ENCODE measurements at places on chromosomes 2 and 18.

GRCh38 chr2:125386074-125386473 lies 1269.9 kb upstream of the GYPC start:
- no peak for DNase-seq

DNA sequence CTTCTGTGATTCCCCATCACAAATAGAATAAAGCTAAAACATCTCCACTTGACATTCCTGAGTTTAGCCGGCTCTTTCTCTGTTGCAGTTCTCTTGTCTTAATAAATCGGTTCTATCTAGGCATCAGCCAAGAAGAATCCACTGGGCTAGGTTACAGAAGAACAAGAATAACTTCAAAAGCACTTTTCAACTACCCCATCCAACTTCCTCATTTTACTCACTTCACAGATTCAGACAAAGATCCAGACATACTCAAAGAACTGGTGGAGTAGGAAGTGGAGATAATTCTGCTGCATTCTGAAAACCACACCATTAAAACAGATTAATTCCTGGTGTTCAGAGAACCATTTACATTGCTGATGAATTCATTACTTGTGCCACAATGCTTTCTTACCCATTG lies 9.6 kb upstream of the ALPK2 start:
- no peak for DNase-seq

- DNase-seq: no peak
Measured at GRCh38 chr2:145360129-145360790, 840.3 kb upstream of the ZEB2 start.

DNA sequence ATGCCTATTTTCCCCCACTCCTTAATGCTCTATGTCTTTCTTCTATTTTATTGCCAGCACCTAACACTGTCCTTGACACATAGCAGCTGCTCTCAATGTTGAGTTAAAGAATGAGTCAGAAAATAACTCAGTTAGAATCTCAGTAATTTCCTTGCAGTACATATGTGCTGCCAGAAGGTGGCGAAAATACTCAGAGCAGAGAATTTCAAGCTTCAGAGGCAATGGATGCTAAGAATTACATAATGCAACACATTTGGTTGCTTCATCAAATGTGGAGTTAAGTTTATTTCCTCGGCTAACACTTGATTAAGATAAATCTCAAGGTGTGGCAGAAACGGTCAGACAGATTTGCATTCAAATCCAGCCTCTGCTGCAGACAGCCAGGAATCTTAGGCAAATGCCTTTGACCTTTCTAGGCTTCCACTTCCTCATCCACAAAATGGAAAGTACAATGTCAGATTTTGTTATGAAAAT lies 105.6 kb downstream of the VSNL1 start:
- DNase-seq: peak; percentile 39

DNA sequence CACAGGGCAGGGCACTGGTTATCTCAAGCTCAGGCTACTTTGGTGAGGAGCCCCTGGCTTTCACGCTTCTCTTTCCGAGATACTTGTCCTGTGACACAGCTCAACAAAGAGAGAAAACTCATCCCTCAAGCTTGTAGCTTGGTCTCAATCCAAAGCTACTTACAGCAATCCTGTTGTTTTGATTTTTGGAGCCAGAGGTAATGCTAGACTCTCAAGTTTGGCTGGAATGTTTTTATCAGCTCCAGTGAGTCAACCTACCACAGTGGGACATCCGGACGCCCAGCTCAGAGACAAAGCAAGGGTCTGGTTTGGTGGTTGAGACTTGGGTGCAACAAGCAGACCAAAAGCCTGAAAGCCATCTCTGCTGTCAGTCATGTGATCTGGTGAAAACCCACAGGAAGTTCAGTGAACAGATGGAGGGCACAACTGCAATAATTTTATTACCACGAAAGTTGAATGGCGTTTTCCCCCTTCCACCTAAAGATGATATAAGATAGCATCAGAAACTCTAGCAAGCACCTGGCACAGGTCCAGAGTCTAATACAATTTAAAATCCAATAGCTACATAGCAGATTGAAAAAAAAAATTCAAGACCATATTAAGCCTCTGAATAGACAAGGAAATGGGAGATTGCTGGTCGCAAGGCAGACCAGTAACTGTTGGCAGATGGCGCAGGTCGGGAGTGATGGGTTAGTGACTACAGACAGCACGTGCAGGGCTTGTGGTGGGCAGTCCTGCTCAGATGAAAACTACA lies 102.3 kb upstream of the SMAD7 start:
- DNase-seq: peak; percentile 45

DNA sequence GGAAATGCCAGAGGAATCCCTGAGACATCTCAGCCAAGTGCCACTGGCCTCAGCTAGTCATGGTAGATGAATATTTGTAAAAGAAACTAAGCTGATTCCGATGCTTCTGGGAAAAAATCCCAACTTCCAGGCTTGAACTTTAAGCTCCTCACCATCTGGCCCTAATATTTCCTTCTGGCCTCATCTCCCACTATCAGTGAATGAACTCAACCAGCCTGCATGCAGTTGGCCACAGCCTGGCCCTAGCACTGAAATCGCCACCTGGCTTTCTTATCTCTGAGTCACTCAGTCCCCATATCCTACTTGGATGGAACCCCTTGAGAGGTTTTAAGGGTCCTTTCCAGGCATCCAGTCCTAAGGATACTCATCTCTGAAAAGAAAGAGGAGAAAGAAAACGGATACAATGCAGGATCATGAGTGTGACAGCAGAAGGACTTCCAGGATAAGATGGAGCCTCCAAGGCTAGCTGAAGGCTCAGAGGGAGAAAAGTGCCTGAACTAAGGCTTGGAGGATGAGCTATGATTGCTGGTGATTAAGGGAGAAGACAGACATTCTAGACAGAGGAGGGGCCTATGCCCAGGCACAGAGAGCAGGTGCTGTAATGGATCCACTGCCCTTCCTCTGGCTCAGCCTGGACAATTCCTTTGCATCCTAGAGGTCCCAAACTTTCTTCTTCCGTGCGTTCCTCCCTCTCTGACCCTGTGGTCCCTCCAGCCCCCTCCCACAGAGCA lies 141.5 kb upstream of the MYCN start:
- no peak for DNase-seq

DNA sequence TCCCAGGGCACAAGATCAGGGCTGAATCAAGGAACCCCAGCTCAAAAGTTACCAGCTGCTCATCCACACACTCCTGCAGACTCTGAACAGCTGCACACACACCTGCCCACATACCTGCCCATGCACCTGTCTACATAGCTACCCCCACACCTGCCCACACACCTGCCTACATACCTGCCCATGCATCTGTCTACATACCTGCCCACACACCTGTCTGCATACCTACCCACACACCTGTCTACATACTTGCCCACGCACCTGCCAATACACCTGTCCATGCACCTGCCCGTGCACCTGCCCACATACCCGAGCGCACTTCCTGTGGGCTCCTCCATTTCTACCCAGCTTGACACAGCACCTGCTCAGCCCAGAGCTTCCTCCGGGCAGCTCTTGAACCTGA lies 122.8 kb upstream of the AGAP1 start:
- DNase-seq: no peak

DNA sequence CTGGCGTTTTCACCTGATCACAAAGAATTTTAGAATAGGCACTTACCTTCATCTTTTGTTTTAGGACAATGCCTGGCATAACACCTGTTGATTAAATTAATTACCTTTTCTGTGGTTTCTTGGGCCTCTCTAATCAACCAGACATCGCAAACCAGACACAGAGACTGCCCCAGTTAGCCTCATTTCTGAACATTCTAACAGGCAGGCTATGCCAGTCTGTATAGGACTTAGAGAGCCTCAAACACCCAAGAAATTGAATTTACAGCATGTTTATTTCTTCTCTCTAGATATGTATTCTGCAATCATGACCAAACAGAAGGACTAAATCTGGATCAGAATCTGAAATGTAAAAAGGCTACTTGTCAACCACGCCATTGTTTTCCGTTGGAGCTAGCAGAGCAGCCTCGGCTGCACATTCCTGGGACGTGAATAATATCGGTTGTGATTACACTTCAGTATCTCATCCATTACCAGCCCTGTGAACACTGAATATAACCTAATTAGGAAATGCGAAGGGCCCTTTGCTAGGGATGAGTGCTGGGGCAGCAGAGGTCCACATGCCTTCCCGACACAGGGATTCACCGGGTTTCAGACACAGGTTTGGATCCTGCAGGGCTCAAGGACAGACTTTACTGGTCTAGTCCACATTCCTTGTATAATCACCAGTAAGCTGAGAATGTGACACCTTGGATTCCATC lies 17.5 kb upstream of the CDC42EP3 start:
- no peak for DNase-seq

DNA sequence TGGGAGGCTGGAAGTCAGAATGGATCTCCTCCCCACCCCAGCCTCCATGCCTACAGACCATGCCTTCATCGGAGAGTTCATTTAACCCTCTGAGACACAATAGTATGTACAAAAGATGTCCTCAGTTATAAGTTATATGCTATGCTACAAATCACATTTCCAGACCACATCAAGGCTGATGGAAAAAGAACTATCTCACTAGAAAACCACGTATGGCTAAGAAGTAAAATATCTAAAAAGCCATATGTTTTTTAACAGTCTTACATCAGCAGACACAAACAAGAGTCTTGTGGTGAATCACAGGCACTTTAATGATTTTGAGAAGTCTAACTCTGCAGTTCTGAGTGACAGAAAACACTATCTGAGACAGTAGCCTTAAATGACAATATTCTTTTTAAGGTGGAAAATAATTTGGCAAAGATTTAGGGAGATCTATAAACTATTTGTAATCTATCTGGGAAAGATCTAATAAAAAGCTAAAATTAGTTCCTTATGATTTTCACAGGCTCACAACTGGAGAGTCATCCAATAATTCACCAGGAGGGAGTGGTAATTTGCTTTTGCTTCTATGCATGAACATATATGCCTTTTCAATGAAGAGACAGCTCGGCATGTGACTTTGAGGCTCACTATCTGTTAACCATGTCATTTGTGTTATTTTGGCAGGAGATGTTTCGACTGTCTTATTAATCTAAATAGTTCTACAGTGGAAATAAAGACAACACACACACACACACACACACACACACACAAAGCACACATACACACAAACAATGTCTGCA lies 197.5 kb downstream of the IRS1 start:
- DNase-seq: no peak

- no peak for DNase-seq
Measured at GRCh38 chr2:40103590-40103989, 324.5 kb upstream of the THUMPD2 start.

DNA sequence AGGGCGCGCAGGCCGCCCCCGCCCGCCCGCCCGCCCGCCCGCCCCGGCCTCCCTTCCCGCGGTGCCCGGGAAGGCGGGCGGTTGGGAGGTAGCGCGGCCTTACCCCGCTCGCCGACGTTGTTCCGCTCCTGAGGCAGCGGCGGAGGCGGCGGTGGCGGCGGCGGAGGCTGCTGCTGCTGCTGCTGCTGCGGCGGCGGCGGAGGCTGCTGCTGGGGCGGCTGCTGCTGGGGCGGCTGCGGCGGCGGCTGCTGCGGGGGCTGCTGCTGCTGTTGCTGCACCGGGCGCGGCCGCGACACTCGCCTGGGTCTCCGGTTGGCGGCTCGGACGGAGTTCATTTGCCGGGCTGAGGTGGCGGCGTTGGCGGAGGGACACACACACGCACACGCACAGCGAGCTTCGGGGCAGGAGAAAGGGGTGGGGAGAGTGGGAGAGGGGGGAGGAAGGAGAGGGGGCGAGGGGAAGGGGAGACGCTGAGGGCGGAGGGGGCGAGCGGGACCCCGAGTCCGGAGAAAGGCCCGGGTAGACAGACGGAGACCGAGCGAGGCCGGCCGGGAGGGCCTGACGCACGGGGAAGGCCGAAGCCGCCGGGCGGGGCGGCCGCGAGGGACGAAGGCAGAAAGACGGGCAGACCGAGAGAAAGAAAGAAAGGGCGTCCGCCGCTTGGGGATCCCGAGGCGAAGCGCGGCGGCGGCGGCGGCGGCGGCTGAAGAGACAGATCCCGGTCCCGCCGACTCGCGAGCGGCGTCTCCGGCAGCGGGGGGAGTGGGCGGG lies 727 bp downstream of the FBXO11 start:
- peak; percentile 49 for DNase-seq

GRCh38 chr2:7766978-7767565 lies 849.9 kb downstream of the RNF144A start:
- DNase-seq: no peak

DNA sequence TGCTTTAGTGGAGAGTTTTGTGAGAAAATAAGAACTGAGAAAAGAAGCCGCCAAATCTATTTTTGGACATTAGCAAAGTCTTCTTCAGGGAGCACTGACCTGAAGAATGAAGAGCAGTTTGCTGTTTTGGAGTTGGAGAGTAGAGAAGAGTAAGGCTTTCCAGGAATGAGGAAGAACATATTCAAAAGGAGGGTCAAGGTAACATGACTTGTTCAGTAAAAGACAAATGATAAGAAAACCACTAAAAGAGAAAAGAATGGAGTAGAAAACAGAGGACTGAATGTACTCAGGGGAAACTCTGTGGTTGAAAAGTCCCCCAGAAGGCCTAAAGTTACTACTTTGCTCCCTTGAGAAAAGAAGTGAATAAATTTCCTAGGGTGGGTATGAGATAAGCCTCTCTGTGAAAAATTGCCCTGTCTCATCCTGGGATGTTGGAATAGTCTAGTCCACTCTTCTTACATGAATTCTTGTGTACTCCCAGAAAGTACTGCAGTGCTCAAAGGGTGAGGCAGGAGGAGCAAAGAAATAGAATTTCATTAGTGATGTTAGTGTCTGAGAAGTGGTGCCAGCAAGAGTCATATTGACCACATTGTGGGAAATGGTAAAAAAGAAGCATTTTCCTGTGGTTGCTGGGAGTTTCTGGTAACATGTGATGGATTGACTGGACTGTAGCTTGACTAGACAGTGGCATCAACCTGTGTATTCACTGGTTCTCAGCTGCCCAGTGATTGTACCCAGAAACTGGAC lies 27.8 kb downstream of the MBD5 start:
- DNase-seq: no peak

GRCh38 chr2:240707043-240707756 lies 15.5 kb downstream of the AQP12A start:
- DNase-seq: no peak

GRCh38 chr2:178109813-178110212 lies 2.4 kb upstream of the RBM45 start:
- no peak for DNase-seq

DNA sequence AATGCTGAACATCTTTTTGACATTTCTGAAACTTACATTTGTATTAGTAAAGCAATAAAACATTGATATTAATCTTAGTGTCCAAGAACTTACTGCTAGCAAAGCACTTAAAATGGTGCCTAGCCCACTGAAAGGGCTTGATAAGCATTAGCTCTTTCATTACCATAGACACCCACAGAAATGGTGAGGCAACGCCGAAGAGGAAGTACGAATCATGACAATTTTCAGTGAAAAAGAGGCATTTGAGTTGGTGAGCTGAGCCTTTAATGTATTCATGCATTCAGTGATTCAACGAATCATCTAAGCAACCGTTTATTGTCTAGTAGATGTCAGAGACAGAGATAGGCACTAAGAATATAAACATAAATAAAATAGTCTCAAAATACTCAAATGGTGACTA lies 101.1 kb downstream of the PIGN start:
- DNase-seq: no peak

GRCh38 chr2:240687741-240688552 lies 3.7 kb upstream of the AQP12A start:
- DNase-seq: no peak

DNA sequence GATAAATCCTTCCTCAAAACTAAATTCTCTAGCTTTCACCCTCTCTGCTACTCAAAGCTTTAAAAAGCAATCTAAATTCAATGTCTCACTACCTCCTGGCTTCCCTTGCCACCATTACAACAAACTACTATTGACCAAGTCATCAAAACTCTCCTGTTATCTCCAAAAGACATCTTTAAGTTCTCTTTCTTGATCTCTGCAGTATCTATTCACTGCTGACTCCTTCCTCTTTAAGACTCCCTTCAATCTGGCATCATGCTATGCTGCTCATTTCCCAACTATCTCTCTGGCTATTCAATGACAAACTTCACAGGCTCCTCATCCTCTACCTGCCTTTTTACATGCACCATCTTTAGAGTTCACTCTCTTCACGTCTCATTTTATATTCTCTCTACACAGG lies 5.9 kb downstream of the PPP3R1 start:
- no peak for DNase-seq
